Endothelial cell (in vitro differentiated cells): ENCODE measurements at places on chromosomes 13 and 19.
A peak's percentile ranks its signal among the peaks of the same experiment; 100 is the strongest.

- DNase-seq: no peak
These were observed 16.7 kb downstream of the MYCBP2 start for GRCh38 chr13:77310161-77310560.

DNA sequence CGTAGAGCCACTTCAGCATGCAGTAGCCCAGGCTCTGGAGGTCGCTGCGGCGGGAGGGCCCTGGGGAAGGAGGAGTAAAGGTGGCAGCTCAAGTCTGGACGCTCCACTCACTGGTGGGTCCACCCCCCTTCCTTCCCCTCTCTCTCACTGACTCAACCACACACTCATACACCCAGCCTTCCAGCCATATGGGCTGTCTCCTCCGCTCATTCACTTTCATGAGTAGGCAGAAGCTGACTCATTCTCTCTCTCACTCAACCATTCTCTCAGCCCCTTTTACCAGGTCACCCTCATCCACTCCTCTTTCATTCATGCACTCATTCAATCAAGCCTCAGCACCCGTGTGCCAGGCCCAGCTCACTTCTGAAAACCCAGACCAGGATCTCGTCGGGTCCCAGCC is 27.5 kb upstream of the SIGLEC11 start:
- DNase-seq: no peak

DNA sequence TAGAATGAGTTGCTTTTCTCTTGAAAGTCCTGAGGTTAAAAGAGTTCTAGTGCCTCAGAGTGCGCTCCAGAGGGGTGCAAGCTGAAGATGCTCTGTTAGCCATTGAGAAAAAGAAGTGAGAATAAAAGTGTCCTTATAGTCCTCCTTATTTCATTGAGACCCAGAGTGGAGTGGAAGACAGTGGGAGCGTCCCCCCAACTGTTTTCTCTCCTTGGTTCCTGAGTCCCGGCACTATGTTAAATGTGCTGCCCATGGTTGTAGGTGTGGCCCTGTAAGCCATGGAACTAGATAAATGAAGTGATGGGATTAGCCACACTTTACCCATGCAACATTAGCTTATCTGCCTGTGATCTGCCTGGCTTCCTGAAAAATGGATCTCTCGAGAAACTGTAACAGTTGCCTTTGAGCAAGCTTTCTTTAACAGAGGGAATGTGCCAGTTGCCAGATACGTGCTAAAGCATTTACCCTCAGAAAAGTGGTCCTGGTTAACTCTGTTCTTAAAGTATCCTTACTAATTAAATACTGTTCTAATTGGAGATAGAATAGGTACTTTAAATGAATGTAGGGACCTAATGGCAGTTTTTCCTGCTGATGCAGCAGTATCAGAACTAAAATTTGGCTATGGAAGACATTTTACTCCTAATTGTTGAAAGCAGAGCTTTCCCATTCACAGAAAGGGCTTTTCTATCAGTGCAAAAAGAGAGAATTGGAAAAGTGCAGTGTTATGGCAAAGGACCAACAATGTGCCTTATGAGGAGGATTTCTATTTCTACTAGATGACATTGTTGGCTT is 21.4 kb upstream of the PSG9 start:
- peak; percentile 18 for DNase-seq

- no peak for DNase-seq
These were observed 1420.3 kb downstream of the UQCRFS1 start for GRCh38 chr19:27792576-27793127.

DNA sequence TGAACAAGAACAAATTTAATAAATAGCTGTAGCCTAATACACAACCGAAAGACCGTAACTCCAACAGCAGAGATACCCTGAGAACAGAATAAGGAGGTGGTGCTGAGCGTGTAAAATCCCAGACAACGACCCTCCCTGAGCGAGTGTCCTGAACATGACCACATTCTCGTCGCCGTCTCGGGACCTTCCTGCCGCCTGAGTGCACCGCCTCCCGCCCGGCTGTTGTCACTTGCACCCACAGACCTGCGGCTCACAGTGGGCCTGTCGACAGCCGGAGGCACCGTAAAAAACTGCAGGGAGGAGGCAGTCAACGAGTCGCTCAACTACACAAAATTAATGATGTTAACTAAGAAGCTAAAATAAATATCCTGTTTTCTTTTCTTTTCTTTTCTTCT is 35.8 kb upstream of the GRTP1 start:
- no peak for DNase-seq

DNA sequence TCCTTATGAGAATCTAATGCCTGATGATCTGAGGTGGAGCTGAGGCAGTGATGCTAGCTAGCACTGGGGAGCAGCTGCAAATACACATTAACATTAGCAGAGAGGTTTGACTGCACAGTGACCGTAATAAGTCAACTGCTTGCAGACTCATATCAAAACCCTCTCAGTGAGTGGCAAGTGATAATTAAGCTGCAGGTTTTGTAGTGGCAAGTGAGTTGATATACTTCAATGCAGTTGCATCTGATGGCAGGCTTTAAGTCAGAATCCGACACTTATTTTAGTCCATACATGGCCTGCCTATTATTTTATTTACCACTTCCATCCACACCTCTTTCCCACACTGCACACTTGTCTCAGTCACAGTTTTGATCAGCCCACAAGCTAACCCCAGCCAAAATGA is 209.2 kb upstream of the IRS2 start:
- DNase-seq: no peak

DNA sequence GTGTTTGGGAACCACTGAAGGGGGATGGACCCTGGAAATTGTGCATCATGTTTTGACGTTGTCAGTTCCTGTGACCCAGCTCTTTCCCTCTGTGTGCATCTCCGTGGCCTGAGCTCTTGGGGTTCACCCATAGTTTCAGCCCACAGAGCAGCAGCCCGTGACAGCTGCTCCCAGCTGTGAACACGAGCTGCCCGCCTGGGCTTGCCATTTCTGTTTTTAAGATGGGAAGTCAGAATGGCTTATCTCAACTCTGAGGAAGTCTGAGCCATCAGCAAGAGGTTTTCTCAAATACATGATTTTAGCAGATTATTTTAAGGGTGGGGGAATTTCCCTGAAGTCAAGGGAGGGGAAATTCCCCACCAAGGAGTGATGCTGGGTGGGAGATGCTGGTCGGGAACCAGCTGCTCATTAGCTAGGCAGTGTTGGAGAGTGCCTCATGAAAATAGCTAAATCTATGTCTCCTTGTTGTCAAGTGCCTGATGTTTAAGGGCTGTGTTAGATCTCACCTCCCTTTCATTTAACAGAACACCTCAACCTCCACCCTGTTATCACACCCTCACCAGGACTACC is 34.8 kb upstream of the C1QTNF9 start:
- DNase-seq: no peak

DNA sequence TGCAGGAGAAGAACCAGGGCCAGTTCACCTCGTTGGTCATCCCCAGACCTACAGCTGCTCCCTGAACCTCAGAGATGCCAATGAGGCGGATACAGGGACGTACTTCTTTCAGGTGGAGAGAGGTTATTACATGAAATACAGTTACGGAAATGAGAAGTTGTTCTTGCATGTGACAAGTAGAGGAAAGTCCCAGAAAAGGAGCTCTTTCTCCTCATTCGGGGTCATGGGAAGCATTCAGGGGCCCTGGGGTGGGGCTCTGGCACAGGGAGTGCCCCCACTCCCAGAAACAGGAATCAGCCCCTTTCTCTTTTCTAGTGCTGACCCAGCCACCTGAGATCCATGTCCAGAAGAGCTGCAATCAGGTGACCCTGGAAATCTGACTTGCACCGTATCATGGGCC is 4.5 kb upstream of the SIGLEC9 start:
- DNase-seq: no peak

GRCh38 chr19:20167651-20168122 is 673 bp downstream of the ZNF486 start:
- DNase-seq: no peak

DNA sequence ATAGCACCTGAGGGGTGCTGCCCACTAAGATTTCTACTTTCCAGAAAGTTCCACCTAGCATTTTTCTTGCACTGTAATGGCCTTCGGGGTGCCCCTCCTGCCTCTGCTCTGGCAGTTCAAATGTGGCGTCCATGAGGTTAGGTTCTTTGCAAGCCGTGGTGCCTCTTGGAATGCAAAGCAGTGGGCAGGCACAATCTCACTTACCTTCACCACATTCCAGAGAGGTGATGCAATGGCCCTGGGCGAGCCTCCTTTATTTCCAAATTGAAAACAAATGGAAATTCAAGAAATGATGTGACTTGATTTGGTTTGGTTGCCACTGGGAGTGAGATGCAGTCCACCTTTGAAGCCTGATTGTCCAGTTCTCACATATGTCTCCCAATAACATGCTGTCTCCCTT is 46.9 kb downstream of the FGF9 start:
- DNase-seq: no peak

DNA sequence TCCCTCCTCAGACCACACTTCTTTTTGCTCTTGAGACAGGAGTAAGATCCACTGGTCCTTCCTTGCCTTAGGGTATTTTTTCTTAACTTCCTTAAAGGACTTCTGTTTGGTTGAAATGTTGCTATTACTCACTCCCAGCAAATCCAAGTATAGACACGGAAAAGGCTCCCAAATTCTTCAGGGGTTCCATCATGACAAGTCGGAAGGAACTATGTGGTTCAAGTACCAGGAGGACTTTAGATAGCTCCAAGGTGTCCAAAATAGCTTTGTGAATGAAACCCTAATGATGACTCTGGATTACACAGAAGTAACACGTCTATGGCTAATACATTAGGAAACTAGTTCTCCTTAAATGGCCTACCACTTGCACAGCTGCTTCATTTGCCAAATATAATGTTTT is 238.7 kb downstream of the KCTD12 start:
- no peak for DNase-seq

GRCh38 chr13:39864221-39864620 is 208.8 kb downstream of the COG6 start:
- DNase-seq: no peak

DNA sequence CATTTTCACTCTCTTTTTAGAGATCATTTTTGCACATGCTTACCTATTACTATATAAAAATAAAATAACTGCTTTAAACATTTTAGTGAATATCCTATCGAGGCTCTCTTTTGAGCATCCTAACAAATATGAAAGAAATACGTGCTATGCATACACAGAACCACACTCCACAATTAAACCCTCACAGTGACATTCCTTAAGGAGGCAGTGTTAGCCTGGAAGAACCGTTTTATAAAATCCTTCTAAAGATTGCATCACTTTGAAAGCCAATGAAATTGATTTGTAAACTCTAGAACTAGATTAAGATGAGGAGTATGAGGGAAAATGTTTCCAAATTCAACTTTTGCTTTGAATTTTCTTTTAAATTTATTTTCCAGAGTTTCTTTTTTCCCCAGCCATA is 11.1 kb upstream of the ENOX1 start:
- DNase-seq: no peak

DNA sequence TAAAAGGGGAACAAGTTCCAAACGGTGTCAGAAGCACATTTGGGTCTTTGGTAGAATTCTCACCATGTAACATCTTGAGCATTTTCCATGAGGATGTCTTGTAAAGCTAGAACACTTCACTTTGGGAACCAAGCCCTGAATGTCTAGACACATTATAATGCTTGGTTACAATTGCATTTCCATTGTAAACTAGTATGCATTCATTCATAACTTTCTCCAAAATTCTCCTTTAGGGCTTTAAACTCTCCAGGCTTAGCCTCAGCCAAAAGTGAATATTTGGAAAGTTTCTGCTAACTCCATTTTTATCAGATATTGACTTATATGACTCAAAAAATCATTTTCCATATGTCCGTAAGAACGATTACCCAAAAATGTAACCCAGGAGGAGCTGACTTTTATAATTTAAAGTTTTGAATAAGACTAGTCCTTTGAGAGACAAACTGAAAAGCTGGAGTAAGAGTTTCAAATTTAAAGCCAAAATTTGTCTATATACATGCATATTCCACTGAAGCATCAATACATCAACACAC is 1170.4 kb downstream of the EFNB2 start:
- no peak for DNase-seq

GRCh38 chr13:99968521-99969452 is 2.8 kb downstream of the ZIC5 start:
- peak; percentile 58 for DNase-seq

GRCh38 chr19:17920527-17920926 is 12.3 kb upstream of the CCDC124 start:
- no peak for DNase-seq

DNA sequence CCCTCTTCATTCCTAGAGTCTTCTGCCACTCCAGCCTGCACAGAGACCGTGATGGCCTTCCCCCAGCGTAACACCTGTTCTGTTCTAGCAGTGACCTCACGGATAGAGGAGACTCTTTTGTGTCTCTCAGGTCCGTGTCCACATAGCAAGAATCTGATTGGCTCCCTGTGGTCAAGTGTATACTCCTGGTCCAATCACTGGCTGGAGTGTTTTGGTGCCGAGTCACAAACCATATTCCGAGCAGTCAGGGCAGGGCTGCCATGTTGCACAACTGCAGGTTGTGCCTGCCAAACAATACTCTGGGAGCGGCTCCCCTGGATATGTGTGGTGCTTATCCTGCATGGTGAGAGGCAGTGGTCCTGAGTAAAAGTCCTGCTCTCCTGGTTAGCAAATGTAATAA is 402.4 kb downstream of the KCNRG start:
- DNase-seq: no peak

- DNase-seq: peak; percentile 53
These were observed 21.8 kb downstream of the MRPS12 start for GRCh38 chr19:38952395-38953165.

DNA sequence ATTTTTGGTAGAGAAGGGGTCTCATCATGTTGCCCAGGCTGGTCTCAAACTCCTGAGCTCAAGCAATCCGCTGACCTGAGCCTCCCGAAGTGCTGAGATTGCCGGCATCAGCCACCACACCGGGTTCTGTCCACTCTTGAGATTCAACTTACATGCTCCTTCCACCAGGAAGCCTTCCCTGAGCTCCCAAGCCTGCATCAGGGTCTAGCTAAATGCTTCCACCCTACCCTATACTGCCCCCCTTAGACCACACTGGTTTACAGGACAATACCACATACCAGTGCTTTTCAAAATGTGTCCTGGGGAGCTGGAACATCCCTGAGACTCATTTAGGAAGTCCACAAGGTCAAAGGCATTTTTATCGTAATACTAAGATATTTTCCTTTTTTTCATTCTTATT is 15.1 kb upstream of the CACNG8 start:
- peak; percentile 30 for DNase-seq

DNA sequence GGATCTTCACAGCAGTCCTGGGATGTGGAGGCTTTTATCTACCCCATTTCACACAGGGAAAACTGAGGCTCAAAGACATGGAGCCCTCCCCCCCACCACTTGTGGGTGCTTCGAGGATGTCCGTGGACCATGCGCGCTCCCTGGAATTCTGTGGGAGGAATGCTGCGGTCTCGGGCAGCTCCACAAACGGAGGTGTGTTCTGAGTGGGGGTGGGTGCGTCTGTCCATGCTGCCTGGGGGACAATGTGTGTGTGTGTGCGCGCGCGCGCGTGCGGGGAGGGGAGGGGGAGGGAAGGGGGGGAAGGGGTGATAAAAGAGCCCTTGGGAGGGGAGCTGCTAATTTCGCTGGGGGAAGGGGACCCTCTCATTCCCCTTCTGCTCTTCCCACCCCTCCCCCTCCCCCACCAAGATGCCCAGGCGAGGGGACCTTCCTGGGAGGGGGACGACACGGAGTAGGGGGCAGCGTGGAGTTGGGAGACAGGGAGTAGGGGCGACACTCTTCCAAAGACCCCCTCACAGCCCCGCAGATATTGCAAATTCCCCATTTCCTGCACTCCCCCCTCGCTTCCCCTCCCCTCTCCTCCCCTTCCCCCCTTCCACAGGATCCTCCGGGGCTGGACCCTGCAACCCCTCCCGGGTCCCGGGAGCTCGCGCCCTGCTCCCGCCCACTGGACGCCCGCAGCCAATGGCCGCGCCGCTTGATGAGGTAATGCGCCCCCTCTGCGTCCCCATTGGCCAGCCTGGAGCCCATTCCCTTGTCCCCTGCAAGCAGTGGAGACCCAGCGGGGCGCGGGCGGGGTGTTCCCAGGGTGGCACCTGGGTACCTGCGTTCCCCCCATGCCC is 18.9 kb upstream of the ZNRF4 start:
- DNase-seq: peak; percentile 88
